ENCODE measurements at places on chromosomes 6 and 20.

DNA sequence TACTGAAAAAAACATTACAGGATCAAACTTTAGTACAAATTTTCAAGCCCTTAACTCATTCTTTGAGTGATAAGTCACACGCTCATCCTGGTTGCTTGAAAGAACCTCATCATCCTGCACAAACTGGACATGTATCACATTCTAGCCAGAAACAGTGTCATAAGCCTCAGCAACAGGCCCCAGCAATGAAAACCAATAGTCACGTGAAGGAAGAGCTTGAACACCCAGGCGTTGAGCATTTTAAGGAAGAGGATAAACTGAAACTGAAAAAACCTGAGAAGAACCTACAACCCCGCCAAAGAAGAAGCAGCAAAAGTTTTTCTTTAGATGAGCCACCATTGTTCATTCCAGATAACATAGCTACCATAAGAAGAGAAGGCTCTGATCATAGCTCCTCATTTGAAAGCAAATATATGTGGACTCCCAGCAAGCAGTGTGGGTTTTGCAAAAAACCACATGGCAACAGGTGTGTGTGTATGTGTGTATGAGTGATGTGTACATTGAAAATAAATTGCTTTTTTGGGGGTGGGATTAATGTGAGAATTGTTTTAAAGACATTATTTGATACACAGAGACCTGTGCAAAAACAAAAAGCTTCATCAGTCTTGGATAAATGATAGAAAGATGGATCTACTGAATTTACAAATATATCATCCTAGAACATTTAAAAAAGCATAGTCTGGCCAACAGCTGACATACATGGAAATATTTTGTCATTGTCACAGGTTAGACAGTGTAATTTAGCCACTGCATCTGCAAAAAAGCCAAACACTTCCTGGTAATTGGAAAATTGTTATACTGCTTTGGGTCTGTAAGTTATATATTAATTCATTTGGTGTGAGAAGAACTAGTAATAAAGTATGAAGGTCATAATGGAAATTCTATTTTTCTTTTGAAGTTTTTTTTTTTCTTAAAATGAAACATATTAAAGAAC is 50.1 kb downstream of the PHF3 start:
- no peak for DNase-seq

DNA sequence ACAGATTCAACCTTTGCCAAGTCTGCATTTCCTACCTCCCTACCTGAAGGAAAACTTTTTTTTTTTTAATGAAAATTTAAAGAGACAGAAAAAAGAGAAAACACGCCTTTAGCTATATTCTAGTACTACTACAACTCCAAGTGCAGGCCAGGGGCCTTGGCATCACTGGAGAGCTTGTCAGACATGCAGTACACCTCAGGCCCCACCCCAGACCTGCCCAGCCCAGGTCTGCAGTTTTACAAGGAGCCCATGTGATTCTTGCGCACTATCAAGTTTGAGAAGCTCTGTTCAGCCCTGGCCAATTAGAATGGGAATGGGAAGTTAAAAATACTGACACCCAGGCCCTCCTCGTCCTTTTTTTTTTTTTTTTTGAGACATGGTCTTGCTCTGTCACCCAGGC is 85.0 kb downstream of the NFATC2 start:
- DNase-seq: no peak

DNA sequence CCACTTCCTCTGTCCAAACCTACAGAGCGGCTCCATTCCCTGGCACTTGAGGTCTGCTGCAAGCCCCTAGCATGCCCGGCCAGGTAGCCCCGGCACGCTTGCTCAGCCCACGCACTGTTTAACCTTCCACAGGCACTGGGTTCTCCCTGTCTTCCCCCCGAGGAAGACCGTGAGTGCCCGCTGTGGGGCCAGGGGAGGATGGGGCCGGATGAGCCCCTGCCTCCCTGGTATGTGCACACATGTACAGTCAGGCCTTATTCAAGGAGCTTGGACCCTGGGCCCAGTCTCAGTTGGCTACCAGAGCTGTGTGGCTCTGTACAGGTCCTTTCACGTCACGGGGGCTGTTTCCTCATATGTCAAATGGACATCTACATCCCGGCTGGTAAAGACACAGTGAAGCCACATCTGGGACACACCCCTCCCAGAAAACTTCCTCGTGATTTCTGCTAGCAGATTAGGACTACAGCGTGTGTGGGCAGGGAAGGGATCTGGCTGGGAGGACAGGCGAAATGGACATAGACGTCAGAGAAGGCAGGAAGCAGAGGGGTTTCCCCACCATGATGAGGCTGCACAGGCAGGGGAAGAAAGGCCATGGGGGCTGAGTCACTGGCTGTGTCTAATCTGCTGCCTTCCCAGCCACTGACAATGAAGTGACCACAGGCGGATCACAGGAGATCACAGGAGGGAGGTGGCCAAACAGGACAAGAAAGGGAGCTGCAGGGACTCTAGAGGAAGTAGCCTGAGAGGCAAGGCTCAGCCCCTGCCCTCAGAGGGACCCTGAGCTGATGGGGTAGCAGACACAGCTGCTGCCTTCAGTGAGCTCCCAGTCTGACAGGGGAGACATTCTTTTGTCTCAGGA is 62.9 kb downstream of the MRPL14 start:
- no peak for DNase-seq

GRCh38 chr6:110652520-110652919 is 162.7 kb downstream of the CDK19 start:
- no peak for DNase-seq

- DNase-seq: peak; percentile 72
These were observed 166.4 kb upstream of the PRND start for GRCh38 chr20:4555188-4555890.

DNA sequence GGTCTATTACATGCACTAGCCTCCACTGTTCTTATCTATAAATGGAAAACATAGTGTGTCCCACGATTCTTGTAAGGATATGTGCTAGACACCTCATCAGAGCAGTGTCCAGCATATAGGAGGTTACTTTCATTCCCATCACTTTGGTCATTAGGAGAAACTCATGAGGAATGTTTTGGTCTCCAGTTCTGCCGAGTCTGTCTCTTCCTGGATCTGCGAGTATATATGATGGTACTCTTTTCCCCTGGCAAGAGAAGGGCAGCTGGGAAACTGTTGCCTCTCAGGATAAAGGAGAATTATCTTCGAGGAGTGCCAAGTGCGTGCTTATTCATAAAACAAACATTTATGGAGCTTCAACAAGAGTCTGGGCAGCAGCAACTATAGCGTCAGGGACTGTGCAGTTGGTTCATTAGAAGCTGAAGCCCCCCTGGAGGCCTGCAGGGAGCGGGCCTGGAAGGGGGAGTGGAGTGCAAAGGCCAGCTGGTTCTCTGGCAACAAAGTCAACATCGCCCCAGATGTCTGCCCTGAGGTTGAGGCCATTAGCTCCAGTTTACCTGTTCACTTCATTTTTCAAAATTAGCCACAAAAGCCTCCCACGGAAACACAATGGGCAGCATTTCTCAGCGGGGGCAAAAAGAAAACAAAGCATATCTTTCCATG is 811.9 kb downstream of the MAFB start:
- no peak for DNase-seq

DNA sequence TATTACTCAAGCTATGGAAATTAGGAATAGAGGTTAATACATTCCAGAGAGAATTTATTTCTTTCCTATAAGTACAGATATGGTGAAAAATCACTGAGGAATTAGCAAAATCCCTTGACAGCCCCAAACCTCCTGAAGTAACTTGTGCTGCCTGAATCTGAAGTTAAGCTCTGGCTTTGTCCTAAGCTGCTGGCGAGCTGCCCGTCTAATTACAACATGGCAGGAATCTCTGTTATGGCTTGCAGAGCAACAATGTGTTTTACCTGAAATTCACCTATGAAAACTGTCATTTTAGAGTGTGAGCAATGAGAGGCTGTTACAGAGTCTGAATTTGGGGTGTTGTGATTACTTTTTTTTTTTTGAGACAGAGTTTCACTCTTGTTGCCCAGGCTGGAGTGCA is 22.5 kb upstream of the IYD start:
- no peak for DNase-seq

DNA sequence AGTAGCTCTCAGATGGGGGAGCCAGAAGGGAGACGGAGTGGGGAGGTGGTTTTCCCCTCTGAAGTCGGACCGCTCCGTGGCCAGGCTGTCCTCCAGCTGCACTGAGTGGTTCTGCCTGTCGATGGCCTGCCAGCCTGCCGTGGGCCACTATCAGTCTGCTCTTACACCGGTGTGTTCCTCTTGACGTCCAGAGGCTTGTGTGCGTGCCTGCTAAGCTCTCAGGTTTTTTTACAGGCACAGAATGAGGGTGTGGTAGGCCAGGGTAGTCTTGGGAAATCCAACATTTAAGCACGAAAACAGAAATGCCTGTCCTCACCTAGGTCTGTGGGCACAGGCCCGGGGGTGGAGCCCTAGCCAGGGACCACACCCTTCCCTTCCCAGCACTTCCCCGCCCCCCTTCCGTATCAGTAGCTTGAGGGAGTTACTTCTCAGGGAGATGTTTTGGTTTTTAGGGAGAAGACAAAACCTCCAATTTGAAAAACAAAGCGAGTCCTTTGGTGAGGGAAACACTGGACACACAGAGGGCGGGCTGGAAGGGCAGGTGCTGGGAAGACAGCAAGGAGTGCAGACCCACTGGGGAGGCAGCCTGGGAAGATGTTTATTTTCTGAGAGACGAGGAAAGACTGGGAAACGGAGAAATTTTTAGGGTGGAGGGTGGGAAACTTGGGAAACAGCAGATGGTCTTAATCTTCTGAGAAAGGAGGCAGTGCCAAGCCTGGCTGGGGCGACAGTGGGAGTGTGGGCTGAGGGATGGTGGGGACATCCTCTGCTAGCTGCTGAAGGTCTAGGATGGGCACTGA is 106.5 kb downstream of the LY86 start:
- no peak for DNase-seq

DNA sequence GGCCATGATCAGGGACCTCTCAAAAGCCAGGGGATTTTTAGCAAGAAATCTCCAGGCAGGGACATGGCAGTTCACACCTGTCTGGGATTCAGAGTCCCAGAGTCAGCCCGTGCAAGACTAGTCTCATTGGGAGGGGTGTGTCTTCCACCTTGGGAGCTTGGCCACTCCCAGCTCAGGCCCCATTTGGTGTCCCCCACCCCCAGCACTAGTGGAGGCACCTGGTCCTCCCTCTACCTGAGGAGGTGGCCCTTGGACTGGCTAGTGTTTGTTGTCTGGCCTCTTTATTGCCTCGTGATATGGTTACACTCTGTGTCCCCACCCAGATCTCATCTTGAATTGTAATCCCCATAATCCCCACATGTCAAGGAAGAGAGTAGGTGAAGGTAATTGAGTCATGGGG is 140.8 kb upstream of the PHACTR3 start:
- no peak for DNase-seq

- DNase-seq: no peak
These were observed 138.6 kb downstream of the BCKDHB start for GRCh38 chr6:80245043-80245442.

- no peak for DNase-seq
These were observed 1.3 kb upstream of the SDCBP2 start for GRCh38 chr20:1330075-1330830.

DNA sequence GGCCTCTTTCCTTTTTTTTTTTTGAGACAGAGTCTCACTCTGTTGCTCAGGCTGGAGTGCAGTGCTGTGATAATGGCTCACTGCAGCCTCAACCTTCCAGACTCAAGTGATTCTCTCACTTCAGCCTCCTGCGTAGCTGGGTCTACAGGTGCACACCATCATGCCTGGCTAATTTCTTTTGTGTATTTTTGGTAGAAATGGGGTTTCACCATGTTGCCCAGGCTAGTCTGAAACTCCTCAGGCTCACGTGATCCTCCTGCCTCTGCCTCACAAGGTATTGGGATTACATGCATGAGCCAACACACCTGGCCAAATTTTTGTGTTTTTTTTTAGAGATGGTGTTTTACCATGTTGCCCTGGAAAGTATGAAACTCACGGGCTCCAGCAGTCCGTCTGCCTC is 29.3 kb downstream of the SRC start:
- DNase-seq: no peak

- DNase-seq: no peak
These were observed 251.6 kb upstream of the TAB2 start for GRCh38 chr6:149065658-149066556.

DNA sequence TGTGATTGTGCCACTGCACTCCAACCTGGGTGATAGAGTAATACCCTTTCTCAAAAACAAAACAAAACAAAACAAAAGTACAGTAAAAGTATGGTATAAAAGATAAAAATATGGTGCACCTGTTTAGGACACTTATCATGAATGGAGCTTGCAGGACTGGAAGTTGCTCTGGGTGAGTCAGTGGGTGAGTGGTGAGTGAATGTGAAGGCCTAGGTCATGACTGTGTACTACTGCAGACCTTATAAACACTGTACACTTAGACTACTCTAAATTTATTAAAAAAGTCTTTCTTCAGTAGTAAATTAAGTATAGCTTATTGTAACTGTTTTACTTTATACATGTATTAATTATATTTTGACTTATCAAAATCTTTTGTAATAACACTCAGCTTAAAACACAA is 46.0 kb downstream of the ZFP64 start:
- DNase-seq: no peak

GRCh38 chr6:37630281-37630799 is 67.3 kb downstream of the MDGA1 start:
- DNase-seq: peak; percentile 48

DNA sequence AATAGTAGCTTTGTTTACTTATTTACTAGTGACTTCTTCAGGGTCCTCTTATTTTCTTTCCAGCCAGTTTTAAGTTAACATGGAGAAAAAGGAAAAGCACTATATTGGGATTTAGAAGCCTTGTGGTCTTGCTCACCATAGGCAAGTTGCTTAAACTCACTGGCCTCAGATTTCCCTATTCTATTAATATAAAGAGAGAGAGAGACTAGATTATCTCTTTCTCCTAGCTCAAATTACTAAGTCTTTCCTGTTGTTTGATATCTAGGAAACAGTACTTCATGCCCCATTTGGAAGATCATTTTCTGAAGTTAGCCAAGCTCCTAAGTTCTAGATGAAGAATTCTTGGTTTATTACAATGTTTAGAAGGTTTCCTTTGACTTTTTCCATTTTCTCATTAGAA is 32.5 kb downstream of the CTNNBL1 start:
- no peak for DNase-seq

GRCh38 chr6:139758209-139758611 is 383.8 kb upstream of the CITED2 start:
- no peak for DNase-seq

DNA sequence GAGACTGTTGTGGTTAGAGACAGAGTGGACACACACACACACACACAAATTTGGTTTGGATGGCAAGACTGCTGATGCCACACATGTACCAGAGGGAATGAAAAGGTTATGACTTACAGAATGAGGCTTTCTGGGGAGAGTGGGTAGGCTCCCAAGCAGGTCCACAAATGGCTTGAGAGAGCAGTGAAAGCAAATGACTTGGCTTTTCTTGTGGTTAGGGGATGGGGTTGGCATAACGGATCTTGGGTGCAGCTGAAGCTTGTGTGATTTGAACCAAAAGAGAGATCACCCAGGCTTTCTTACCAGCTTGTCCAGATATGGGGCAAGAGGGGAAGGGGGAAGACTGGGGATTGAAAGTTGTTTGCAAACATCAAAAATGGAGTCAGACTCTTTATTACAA is 73.9 kb upstream of the OLIG3 start:
- no peak for DNase-seq

- DNase-seq: no peak
These were observed 62.4 kb downstream of the PTCHD4 start for GRCh38 chr6:48048451-48049146.

GRCh38 chr6:109743739-109744138 is 52.6 kb downstream of the FIG4 start:
- DNase-seq: peak; percentile 12

- no peak for DNase-seq
These were observed 195.4 kb downstream of the ASCC3 start for GRCh38 chr6:100685747-100686146.

Data from Panc1 (cell line).